ENCODE measurements at places on chromosomes 12 and 14.
A peak's percentile ranks its signal among the peaks of the same experiment; 100 is the strongest.

DNA sequence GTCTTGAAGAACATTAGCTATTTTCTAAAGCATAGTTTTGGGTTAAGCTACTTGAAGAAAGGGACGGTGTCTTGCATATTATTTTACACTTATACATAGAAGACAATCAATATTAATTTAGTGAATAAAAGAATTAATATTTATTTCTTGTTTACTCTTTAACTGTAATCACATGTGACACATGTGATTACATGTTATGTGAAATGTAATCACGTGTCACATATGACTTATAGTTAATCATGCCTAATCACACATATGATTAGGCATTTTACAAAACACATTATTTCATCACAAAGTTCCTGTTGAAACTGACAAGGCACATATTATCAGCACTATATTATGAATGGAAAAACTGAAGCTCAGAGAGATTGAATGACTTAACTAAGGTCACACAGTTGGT, 4.8 kb downstream of the PAH start:
- no peak for DNase-seq

DNA sequence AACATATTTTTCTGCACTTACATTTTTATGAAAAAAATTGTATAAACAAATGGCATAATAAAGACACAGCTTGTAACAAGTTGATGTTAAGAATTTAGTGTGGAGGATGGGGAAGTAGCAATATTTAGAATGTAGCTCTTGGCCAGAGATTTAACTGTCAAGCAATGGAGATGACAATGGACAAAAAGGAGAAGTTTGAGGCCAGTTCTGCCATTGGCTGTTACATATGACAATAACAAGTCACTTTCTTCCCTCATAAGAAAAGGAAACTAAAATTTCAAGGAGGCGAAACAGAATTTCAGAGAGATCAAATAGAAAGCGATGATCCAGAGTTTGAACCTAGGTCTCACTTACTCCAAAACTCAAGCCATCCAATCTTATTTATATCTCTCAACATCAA, 122.8 kb upstream of the CCDC175 start:
- DNase-seq = no peak

GRCh38 chr14:102591372-102591943, 991 bp upstream of the RCOR1 start:
- DNase-seq = no peak

- DNase-seq = peak; percentile 31
These were observed 26.9 kb downstream of the ZDHHC17 start for GRCh38 chr12:76790564-76791552.

GRCh38 chr12:116999066-116999465, 88.3 kb downstream of the FBXW8 start:
- DNase-seq = no peak

GRCh38 chr14:24858052-24858451, 191.9 kb downstream of the STXBP6 start:
- no peak for DNase-seq

DNA sequence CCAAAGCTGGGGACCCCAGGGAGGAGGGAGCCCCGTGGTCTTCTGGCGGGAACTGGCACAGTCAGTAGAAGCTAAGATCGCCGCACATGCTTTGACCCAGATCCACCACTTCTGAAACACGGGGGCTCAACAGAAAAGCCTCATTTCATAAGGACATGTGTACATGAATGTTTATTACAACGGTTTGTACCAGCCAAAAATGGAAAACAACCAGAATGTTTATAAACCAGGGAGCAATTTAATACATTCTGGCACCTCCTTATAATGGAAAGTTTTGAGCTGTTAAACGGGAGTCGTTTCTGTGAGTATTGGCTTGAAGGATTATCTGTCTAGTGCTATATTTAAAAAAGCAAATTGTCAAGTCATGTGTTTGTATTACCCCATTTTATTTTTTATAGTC, 7.3 kb upstream of the TMEM179 start:
- no peak for DNase-seq

DNA sequence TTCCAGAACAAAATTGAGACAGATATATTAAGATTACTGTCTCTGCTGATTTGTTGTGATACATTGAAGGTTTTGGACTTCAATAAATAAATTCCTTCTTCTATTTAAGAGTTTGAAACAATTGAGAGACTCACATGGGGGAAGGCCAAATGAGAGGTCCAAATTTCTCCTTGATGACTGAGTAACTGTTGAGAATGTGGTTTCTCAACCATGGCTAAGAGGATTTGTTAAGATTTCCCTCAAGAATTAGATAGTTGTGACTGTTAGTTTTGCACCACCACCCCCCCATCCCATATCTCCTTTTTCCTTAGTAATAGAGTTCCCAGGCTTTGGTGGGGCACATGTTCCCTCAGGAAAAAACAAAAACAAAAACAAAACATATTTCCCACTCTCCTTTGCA, 47.7 kb upstream of the IGF1 start:
- no peak for DNase-seq

DNA sequence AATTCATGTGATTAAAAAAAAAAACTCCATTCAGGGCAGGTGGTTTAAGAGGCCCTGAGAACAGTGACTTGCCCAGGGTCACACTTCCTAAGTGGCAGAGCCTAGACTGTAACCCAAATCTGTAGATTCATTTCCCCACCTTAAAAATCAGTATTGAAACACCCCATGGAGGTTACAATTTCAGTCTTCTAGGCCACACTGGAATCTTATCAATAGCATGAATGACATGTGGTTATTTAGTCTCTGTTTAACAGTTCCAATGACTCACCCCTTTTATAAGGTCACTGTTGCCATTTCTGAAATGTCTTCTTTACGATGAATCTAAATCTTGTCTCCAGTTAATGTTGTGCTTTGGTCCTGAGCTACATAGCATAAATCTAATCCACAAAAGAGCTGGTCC, 262.3 kb upstream of the GRIP1 start:
- no peak for DNase-seq

GRCh38 chr12:132489078-132489601, 811 bp upstream of the FBRSL1 start:
- peak; percentile 58 for DNase-seq

DNA sequence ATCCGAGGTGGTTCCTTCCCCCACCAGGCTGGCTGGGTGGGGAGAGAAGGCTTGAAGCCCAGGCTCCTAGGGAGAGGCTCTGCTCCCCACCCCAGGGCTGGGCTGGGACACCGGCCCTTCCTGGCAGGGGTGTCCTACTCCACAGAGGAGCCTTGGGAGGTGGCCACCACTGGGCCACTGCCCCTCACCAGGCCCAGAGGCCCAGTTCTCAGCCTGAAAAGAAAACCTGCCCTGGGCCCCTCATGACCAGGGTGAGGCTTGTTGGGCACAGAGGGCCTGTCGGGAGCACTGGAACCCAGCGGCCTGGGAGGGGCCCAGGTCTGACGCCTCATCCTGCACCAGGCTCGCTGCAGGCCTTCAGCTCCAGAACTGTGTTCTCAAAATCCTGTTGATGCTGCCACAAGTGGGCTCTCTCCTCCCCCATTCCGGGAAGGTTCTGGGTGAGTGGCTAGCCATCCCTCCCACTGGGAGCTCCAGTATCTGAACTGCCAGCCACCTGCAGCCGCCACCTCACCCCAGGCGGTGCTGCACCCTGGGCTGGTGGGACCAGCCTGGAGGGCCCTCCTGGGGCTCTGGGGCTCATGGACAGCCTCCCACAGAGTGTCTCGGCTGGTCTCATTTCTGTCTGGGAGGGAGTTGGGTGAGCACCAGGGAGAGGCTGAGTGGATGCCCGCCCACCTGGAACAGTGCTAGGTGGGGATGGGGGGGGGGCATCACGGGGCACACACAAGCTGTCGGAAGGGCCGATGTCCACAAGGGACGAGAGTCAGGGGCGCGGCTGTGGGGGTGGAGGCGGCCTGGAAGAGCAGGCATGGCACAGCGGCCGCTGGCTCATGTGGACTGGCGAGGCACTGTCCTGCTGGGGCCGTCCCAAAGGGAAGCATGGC, 11.8 kb downstream of the BAG5 start:
- no peak for DNase-seq

- DNase-seq = no peak
These were observed 26.6 kb downstream of the FAIM2 start for GRCh38 chr12:49877066-49877465.

DNA sequence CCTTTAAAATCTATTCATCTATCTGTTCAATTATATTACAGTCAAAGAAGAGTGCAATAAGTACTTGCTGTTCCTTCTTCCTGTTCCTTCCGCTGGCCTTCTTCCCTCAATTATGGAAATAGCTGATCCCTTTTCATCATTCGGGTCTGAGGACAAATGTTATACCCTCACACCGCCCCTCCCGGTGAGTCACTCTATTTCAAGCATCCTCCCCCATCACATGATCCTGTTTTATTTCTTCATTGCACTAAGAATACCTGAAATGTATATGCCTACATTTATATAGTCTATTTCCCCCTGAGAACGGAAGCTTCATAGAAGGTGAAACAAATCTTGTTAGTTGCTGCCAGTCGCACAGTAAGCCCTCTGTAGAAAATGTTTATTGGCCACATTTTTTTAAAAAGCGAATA, 2.5 kb downstream of the SLC38A1 start:
- DNase-seq = peak; percentile 20

GRCh38 chr12:47458279-47458678, 247.6 kb downstream of the RPAP3 start:
- no peak for DNase-seq

GRCh38 chr14:55031190-55031589, 4.2 kb downstream of the SOCS4 start:
- no peak for DNase-seq
